Lung (tissue), 17 donors: ENCODE measurements at places on chromosomes 13 and 19. TPM values are rescaled to one million over a fixed set of nuclear protein-coding genes. Genes with fewer than 3 reads are reported as not detected.

Gene ZNF154
- 34.6 TPM for total RNA-seq

Gene CGB5
- total RNA-seq = not detected

Gene CAPS
- 360 TPM for total RNA-seq

Gene GSX1
- not detected for total RNA-seq

Gene CCDC9
- total RNA-seq = 44.5 TPM

Gene MAST1
- 0.88 TPM for total RNA-seq

Gene EXOC3L2
- total RNA-seq = 1.7 TPM

Gene CD37
- 65.1 TPM for total RNA-seq

Gene TBC1D17
- 52.9 TPM for total RNA-seq

Gene MYO1F
- total RNA-seq = 23.4 TPM

Gene LILRA6
- total RNA-seq = 5.3 TPM

Gene ZNF587
- 20.0 TPM for total RNA-seq

Gene CASP14
- total RNA-seq = not detected

Gene BEST2
- total RNA-seq = not detected

Gene PCDH9
- total RNA-seq = 7.1 TPM

Gene PSG4
- not detected for total RNA-seq

Gene THSD1
- 13.7 TPM for total RNA-seq

Gene ZNF541
- total RNA-seq = not detected

Gene CEACAM3
- 3.1 TPM for total RNA-seq

Gene TIMM13
- 27.2 TPM for total RNA-seq

Gene DCLK1
- 23.5 TPM for total RNA-seq

Gene IRGC
- not detected for total RNA-seq

Gene NLRP12
- 1.8 TPM for total RNA-seq

Gene GJA3
- not detected for total RNA-seq

Gene CEBPA
- total RNA-seq = 71.0 TPM

Gene PSENEN
- 36.8 TPM for total RNA-seq

Gene DLEU7
- 0.80 TPM for total RNA-seq

Gene CYP2B6
- not detected for total RNA-seq

Gene PABPC3
- 0.51 TPM for total RNA-seq

Gene MUC16
- 1.1 TPM for total RNA-seq

Gene OR7C1
- total RNA-seq = not detected

Gene CPAMD8
- total RNA-seq = 143 TPM

Gene CD22
- total RNA-seq = 53.8 TPM

Gene NCAN
- total RNA-seq = 0.06 TPM

Gene ZNF610
- total RNA-seq = 9.4 TPM

Gene FAM216B
- 70.4 TPM for total RNA-seq

Gene PSG1
- not detected for total RNA-seq

Gene ATP8A2
- 2.7 TPM for total RNA-seq

Gene PDE4C
- 3.6 TPM for total RNA-seq
